ENCODE measurements at places on chromosomes 6 and 20. TPM values are rescaled to one million over a fixed set of nuclear protein-coding genes. Genes with fewer than 3 reads are reported as not detected.

Gene LSM2
- 109 TPM for total RNA-seq

GRCh38 chr6:160967833-160968232, 23.7 kb upstream of the MAP3K4 start:
- DNase-seq: no peak

Gene HSPA1L
- 3.5 TPM for total RNA-seq

DNA sequence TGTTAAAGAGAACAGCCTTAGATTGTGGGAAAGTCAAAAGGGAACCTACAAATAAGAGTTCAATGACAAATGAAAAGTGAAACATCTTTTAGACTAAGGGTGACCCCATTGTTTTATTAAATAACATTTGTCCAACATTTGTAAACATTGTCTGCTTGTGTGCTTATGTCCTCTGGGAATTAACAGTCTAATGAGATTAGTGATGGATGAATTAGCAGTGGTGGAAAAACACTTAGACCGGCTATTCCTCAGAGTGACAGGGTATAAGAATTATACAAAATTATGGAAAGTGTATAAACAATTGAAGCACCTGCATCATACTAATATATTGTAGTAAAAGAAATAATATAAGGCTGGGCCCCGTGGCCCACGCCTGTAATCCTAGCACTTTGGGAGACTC, 29.3 kb upstream of the HFE start:
- DNase-seq: no peak

Gene OPN5
- not detected for total RNA-seq

DNA sequence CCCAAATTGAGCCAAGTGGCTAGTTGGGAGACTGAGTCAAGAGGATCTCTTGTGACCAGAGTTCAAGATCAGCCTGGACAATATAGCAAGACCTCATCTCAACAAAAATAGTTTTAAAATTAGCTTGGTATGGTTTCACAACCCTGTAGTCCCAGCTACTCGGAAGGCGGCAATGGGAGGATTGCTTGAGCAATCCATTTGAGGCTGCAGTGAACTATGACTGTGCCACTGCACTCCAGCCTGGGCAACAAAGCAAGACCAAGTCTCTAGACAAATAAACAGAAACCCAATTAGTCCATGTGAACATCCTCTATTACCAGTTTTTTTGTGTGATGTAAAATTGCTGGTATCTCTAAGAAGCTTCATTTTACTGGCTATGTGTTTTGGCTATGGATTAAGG, 106.2 kb downstream of the TULP4 start:
- no peak for DNase-seq

- DNase-seq: no peak
Observed at GRCh38 chr20:4017051-4017712, 1.8 kb upstream of the RNF24 start.

Gene AIF1
- 48.0 TPM for total RNA-seq

Gene CLIC5
- 3.8 TPM for total RNA-seq

DNA sequence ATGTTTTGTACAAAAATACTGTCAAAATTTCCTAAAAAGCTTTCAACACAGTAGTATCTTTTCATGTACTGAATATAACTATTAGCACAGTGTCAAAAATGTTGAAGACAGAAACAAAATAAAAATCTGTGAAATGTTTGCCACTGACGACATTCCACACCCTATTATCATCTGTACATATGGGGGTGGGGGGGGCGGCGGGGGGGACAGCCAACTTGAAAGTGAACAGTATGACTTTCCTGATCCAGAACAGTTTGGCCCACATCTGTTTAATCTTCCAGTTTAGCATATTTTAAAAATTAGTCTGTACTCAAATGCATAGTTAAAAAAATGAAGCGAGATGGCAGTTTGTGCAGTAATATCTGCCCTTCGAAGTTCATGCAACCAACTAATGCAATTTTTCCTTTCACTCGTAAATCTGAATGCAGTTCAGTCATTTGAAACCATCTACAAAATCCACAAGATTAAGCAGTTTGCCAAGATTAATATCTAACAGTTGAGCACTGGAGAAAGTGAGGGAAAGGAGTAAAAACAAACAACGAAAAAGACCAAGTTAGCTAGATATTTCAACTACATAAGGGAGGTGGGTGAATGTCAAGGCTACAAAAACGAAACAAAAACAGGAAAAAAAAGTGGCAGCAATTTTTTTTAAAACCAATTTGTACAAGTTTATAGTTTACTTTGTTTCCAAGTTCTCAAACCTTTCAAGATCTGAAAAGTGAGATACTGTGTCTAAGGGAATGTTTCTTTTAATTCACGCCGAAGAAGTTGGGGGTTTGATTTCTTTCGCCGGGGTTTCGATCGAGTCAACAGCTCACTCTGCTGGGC, 1.9 kb downstream of the CITED2 start:
- no peak for DNase-seq

Gene NKAPL
- total RNA-seq: 0.12 TPM
